Natural killer cell treated with Interleukin-12 subunit alpha and Interleukin-12 subunit beta and Interleukin-15 and Interleukin-18, amount 100 ng/mL, for 72 hours (primary cell): ENCODE measurements at places on chromosomes 4 and X. TPM values are rescaled to one million over a fixed set of nuclear protein-coding genes. Genes with fewer than 3 reads are reported as not detected.

DNA sequence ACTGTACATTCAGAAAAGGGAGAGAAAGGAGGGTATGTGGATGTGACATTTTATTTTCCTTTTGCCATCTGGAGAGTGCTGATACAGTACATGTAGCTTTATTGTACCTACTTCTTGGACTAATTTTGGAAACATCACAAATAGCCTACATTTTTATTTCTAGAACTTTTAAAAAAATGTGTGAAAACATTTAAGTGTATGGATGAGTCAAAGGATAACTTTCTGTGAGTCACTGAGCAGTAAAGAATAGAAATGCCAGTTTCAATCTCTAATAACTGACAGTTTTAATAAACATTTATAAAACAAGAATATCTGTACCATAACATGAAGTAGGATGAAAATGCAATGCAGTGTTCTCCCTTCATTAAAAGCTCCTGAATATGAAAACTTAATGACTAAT is 374.4 kb upstream of the NWD2 start:
- no peaks in the 10 kb centered on the region for H3K36me3 ChIP-seq
- no peak overlapping the region for H3K27ac ChIP-seq
- DNase-seq: no peak
- H3K27me3 ChIP-seq: no peaks in the 10 kb centered on the region
- no peaks in the 10 kb centered on the region for H3K4me1 ChIP-seq
- no peak overlapping the region for H3K4me3 ChIP-seq

DNA sequence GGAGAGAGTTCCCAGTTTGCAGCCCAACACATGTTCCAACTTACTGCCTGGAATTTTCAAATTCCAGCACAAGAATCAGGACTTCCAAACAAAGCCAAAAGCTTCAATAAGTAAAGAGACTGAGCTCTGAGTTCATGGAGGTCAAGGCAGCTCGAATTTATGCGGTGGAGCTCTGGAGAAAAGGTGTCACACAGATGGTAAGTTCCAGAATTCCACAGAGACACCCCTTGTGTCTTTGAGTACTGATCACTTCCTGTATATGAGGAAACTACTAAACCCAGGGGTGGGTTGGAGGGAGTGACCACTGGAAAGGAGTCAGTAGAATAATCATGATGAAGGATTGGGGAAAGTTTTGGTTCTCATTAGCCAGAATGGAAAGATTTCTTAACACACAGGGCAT is 118.5 kb upstream of the GUCY1A1 start:
- H3K4me1 ChIP-seq: no peaks in the 10 kb centered on the region
- H3K27me3 ChIP-seq: no peaks in the 10 kb centered on the region
- DNase-seq: no peak
- H3K36me3 ChIP-seq: peaks cover 3% of the 10 kb centered on the region
- H3K27ac ChIP-seq: no peak overlapping the region
- H3K4me3 ChIP-seq: no peak overlapping the region

GRCh38 chr4:145907812-145908211 is 30.8 kb downstream of the ZNF827 start:
- DNase-seq: no peak
- no peaks in the 10 kb centered on the region for H3K36me3 ChIP-seq
- H3K27ac ChIP-seq: no peak overlapping the region
- peaks cover 35% of the 10 kb centered on the region for H3K4me1 ChIP-seq
- H3K4me3 ChIP-seq: peak overlapping the region; percentile 49
- H3K27me3 ChIP-seq: no peaks in the 10 kb centered on the region

- no peak overlapping the region for H3K27ac ChIP-seq
- no peak for DNase-seq
Observed at GRCh38 chrX:31314921-31315320, 243.1 kb upstream of the FTHL17 start.

DNA sequence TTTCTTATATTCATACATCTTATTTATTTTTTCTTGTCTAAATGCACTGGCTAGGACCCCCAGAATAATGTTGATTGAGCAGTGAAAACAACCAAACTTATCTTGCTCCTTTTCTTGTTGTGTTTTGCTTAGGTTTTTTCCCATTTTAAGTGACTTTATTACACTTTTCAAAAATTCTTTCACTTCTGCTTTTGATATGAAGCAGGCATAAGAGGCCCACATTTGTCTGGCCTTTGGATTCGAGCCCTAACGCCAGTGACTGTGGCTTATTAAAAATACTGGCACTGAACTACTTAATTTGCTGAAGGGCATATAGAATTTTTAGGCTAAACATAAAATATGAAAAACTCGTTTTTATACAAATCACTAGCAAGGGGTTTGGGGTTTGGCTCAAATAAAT is 197.0 kb downstream of the ASB9 start:
- no peak overlapping the region for H3K4me3 ChIP-seq
- H3K4me1 ChIP-seq: no peaks in the 10 kb centered on the region
- no peak for DNase-seq
- no peaks in the 10 kb centered on the region for H3K27me3 ChIP-seq
- no peaks in the 10 kb centered on the region for H3K36me3 ChIP-seq

DNA sequence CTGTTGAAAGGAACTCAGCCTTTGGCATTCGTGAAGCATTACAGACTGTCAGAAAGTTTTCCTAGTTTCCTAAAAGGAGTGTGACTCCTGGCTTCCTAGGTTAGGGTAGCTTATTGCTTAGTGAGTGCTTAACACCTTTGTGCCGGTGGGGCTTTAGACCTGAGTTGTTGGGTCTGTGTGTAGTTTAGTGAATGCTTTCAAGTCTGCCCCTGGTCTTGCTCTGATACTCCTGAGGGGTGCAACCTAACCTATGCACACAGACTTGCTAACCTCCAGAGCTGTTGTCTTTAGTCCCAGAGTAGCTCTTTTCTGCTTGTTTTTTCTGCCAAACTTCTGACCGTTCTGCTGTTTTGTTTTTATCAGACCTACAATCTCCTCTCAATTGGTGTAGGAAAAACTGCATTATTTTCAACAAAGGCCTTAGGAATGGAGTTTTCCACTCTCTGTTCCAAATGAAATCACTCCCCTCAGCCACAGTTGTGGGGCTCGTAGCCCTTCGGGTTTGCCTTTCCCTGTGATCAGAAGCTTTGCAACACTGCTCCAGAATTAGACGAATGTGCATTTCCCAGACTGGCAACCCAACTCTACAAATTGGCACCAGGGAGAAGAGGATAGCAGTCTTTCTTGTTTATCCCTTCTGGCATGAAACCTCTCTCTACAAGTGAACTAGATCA is 1399.1 kb upstream of the PCDH7 start:
- H3K36me3 ChIP-seq: peaks cover 5% of the 10 kb centered on the region
- no peaks in the 10 kb centered on the region for H3K4me1 ChIP-seq
- H3K27ac ChIP-seq: no peak overlapping the region
- DNase-seq: no peak

- no peak for DNase-seq
- no peaks in the 10 kb centered on the region for H3K4me1 ChIP-seq
- H3K36me3 ChIP-seq: no peaks in the 10 kb centered on the region
- H3K27me3 ChIP-seq: no peaks in the 10 kb centered on the region
- no peak overlapping the region for H3K4me3 ChIP-seq
Observed at GRCh38 chr4:14465507-14465906, 536.8 kb upstream of the CPEB2 start.

GRCh38 chr4:40672528-40673522 is 43.2 kb upstream of the RBM47 start:
- peak overlapping the region; percentile 87 for H3K4me3 ChIP-seq
- H3K4me1 ChIP-seq: peaks cover 34% of the 10 kb centered on the region
- H3K36me3 ChIP-seq: no peaks in the 10 kb centered on the region
- peak; percentile 78 for DNase-seq
- peak overlapping the region; percentile 94 for H3K27ac ChIP-seq
- no peaks in the 10 kb centered on the region for H3K27me3 ChIP-seq

GRCh38 chrX:9231491-9231890 is 197.6 kb upstream of the FAM9B start:
- no peak overlapping the region for H3K27ac ChIP-seq
- H3K36me3 ChIP-seq: no peaks in the 10 kb centered on the region
- peaks cover 4% of the 10 kb centered on the region for H3K4me1 ChIP-seq

Gene MAGEC1
- not detected for total RNA-seq

Gene AIMP1
- 51.0 TPM for total RNA-seq

Gene DSPP
- not detected for total RNA-seq
